Activated CD8-positive, alpha-beta memory T cell treated with anti-CD3 and anti-CD28 coated beads for 4 hours (primary cell): ENCODE measurements at places on chromosomes 13 and 19.

GRCh38 chr19:5984600-5984999, 6.7 kb upstream of the RANBP3 start:
- no peak for DNase-seq

GRCh38 chr13:77715233-77715891, 17.9 kb downstream of the SLAIN1 start:
- no peak for DNase-seq

- DNase-seq = no peak
These were observed 3.1 kb upstream of the CLASRP start for GRCh38 chr19:45035755-45036154.

- DNase-seq = no peak
These were observed 17.9 kb upstream of the ZNF175 start for GRCh38 chr19:51552996-51553725.

- no peak for DNase-seq
These were observed 319.0 kb downstream of the ZNF536 start for GRCh38 chr19:30690935-30691818.

- no peak for DNase-seq
These were observed at the start of gene SIGLEC10 for GRCh38 chr19:51417107-51417809. SIGLEC10 (minus strand) TSS chr19:51417642; CDS start chr19:51417581, 61 bp downstream.

GRCh38 chr19:16272945-16273344, 51.7 kb upstream of the KLF2 start:
- DNase-seq = no peak

- DNase-seq = no peak
These were observed 2.6 kb downstream of the HSH2D start for GRCh38 chr19:16146112-16146511.

DNA sequence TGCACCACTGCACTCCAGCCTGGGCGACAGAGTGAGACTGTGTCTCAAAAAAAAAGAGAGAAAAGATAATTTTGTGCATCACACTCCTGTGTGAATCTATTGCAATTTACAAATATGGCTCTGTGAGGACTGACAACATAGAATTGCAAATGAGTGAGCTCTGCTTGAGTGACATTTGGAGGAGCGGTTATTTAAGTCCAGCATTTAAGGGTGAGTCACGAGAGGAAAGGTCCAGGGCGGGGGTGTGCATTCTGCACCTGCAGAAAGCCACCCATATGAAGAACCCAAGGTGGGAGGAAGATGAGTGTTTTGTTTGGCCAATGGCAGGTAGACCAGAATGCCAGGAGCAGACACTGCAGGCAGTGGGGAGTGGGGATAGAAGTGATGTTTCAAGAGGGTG, 58.5 kb downstream of the DGKH start:
- no peak for DNase-seq

- no peak for DNase-seq
These were observed 53.4 kb upstream of the F7 start for GRCh38 chr13:113052206-113052605.

DNA sequence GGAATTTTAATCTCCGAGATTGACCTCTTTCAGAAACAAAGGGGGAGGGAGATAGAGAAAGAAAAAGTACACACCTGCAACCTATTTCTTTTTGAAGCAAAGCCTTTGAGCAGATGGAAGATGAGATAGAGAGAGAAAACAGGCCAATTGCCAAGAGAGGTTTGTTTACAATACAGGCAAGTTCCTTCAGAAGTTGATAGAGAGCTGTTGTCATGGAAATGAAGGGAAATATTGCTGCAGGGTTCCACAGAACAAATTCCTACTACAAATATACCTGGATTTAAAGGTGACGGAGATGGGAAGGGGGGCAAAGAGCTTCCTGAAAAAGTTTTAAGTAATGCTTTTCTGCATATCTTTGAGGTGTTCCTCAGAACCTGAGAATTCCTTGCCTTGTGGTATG, 388.4 kb downstream of the NDFIP2 start:
- no peak for DNase-seq

- DNase-seq = no peak
These were observed 22.6 kb downstream of the TMPRSS9 start for GRCh38 chr19:2382530-2383222.

DNA sequence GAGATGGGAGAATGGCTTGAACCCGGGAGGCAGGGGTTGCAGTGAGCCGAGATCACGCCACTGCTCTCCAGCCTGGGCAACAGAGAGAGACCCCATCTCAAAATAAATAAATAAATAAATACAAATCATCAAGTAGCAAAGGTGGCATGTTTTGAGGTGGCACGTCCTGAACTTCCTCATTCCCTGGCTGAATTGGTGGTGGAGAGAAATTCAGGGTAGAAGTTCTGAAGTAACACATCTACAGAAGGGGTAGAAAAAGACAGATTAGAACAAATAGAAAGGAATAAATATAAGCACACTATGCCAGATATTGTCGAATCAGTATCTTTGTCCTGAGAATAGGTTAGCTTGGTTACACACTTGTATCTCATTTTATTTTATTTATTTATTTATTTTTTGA, 6.3 kb downstream of the IFI30 start:
- no peak for DNase-seq

DNA sequence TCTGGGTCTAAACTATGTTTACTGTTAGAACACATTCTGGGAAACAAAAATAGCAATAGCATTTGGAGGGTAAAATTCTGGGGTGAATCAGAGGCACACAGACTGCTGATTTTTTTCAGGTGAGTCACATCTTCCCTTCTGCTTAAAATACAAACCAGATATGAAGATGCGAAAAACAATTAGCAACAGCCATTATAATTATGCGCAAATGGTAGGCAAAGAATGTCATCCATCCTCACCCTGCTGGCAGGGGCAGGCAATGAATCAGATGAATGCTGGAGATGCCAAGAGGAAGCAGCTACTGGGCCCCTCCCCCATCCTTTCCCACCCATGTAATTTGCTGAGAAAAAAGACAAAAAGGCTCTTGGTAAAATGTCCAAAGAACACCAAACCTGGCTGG, 282.9 kb downstream of the KLF5 start:
- DNase-seq = no peak

DNA sequence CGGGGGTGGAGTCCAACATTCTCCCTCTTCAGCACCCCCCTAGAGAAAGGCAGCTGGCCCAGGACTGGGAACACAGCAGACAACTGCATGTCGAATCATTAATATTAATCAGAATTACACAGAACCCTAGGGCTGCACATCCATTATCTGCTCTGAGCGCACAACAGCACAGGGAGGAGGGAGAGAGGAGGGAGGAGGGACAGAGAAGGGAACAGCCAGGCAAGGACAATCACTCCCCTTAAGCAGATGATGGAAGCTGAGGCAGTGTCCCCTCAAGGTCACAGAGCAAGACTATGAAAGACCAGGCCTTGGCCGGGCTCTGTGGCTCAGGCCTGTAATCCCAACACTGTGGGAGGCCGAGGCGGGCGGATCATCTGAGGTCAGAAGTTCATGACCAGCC, 25.7 kb downstream of the TLE6 start:
- no peak for DNase-seq
